ENCODE measurements at places on chromosomes 7 and 10. TPM values are rescaled to one million over a fixed set of nuclear protein-coding genes. Genes with fewer than 3 reads are reported as not detected.
A peak's percentile ranks its signal among the peaks of the same experiment; 100 is the strongest.

GRCh38 chr10:133445751-133446708, 7.7 kb upstream of the SCART1 start:
- DNase-seq: no peak

- no peak for DNase-seq
Observed at GRCh38 chr7:114789161-114789560, 132.7 kb upstream of the MDFIC start.

DNA sequence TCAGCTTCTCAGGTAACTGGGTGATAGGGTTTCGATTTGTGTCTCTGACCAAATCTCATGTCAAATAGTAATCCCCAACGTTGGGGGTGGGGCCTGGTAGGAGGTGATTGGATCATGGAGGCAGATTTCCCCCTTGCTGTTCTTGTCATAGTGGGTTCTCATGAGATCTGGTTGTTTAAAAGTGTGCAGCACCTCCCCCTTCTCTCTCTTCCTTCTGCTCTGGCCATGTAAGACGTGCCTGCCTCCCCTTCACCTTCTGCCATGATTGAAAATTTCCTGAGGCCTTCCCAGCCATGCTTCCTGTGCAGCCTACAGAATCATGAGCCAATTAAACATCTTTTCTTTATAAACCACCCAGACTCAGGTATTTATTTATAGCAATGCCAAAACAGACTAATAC, 21.9 kb upstream of the SMURF1 start:
- no peak for DNase-seq

DNA sequence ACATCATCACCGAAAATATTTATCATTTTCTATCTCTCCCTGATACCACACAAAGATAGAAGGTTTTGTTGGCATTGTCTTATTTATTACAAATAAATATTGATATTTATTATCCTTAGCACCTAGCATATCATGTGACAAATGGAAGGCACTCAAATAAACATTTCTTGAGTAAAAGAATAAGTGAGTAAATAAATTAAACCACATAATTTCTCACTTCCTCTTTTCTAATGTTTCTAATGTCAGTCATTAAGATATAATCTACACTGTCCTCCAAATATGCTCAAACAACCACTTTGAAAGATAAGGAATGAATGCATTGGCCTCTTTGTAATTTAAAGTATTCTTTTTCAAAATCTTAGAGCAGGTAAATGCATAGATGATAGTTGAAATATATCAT, 1027.8 kb upstream of the LRRTM3 start:
- no peak for DNase-seq

DNA sequence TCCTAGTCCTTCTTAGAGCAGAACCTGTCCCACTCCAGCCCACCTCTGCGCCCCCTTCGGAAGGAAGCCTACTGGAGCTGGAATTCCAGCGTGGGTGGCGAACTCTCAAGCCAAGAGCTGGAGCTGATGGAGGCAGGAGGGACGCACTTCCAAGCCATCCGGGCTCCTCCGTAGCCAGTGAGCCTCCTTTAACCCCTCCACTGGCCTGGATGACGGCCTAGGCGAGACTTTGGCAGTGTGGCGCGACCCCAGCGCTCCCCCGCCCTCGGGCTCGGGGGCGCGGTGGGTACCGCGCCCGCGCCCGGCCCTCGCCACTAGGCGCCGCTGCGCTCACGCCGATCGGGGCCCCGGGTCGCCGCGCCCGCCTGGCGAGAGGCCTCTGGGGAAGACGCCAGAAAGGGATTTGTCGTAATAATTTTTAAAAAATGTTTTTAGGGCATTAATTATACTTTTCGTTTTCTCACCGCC, 5.1 kb upstream of the EMX2 start:
- no peak for DNase-seq

- peak; percentile 63 for DNase-seq
Observed at GRCh38 chr7:128425850-128426249, 16.1 kb upstream of the IMPDH1 start.

DNA sequence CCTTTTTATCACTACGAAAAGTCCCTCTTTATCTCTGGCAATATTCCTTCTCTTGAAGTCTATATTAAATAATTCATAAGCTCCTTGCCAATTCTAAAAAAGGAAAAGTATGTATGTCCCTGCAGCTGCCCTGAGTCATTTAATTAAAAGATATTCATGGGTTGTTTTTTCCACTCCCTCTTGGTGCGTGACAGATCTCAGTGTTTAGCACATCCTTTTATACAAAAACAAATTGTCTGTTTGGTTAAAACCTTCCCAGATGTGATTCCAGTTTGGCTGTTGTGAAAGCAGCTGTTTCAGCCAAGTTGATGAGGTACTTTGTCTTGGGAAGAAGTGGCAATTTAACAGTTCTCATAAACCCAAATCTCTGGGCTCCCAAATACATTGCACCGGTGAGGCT, 33.8 kb upstream of the PRLHR start:
- DNase-seq: no peak

DNA sequence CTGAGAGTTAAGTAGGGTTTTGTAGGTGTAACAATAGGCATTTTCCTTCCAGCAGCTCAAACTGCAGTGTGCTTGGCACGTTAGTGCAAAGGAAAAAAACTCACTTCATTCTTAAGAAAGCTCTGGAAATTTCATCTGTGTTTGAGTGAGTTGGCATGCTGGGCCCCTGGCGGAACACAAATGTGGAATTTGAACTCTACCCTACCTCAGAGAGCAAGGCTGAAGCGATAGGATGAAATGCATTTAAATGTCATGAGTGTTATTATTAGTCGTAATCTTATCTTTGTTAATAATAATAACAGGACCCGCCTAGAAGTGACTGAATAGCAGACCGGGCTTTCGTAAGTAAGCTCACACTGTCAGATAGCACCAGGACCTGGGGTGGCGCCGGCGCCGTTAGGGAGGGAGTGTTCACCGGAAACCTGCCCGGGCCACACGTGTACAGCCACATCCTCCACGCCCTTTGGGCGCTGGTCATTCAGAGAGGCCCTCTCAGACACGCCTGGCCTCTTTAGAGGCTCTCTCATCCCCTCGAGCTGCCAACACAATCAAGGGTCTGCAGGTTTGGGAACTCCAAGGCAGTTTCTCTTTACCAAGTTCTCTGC, 63.5 kb downstream of the GRK5 start:
- DNase-seq: peak; percentile 83

DNA sequence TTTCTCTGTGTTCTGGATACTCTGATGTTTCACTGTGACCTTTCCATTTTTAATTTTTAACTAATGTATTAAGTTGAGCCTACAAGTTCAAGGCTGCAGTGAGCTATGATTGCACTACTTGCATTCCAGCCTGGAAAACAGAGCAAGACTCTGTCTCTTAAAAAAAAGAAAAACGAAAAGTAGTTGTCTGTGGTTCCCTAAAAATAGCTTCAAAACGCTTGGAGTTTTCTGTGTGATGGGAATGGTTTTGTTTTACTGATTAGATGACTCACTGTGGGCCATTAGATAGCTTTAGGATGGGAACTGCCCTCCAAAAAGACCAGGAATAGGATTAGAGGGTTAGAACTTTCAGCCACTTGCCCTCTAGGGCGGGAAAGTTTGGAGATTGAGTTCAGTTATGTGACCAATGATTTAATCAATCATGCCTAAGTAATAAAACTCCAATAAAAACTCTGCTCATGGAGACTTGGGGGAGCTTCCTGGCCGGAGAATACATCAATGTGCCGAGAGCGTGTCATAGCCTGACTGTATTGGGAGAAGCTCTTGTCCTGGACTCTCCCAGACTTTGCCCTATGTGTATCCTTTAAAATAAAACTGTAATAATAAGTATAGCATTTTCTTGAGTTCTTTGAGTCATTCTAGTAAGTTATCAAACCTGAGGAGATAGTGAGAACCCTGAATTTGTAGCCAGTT, 147.1 kb downstream of the LYZL1 start:
- DNase-seq: no peak

DNA sequence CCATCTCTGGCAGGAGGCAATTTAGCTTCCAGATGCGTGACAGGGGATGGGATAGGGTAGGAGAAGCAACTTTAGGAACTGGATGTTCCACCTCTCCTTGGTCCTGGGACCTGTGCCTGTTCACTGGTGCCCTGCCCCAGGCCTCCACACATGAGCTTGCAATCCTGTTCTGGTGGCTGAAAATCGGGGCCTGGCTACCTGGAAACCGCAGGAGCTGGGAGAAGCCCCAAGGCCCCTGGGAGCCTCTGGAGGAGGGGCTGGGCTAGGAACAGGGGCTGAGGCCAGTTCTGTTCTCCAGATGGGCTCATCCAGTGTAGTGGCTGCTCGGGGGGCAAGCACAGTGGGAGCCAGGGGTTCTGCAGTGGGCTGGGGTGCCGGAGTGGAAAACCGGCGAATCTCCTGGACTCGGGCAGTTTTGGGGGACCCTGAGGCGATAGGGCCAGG, 5.3 kb upstream of the MYOZ1 start:
- DNase-seq: no peak

DNA sequence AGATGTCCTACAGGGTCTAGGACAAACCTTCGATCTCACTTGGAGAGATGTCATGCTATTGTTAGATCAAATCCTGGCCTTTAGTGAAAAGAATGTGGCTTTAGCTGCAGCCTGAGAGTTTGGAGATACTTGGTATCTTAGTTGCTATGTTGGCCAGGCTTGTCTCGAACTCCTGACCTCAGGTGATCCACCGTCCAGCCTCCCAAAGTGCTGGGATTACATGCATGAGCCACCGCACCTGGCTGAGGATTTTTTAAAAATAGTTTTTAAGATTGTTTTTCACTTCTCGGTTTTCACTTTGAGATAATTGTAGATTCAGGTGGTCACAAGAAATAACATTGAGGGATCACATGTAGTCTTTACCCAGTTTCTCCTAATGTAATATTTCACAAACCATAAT, 738.3 kb upstream of the POM121L12 start:
- DNase-seq: no peak

DNA sequence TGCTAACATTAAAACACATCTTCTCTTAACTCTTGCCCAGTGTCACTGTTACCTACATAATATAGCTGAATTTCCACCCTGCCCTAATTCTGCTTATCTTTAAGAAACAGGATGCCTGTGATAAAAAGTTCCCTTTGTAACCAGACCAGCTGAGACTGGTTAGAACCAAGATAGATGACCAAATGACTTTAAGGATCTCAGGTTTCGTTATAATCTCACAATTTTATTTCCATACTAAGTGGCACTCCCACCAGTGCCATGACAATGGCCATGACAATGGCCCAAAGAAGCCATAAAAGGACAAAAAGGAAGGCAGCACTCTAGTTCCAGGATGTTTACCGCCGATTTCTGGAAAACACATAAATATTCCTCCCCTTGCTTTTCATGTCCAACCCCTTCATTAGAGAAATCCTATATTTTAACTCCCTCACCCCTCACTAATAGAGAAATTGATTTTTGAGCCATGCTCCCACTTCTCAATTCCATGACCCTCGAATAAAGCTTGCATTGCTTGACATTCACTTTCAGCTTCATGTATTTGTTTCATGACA, 126.1 kb downstream of the ELAPOR2 start:
- DNase-seq: no peak

DNA sequence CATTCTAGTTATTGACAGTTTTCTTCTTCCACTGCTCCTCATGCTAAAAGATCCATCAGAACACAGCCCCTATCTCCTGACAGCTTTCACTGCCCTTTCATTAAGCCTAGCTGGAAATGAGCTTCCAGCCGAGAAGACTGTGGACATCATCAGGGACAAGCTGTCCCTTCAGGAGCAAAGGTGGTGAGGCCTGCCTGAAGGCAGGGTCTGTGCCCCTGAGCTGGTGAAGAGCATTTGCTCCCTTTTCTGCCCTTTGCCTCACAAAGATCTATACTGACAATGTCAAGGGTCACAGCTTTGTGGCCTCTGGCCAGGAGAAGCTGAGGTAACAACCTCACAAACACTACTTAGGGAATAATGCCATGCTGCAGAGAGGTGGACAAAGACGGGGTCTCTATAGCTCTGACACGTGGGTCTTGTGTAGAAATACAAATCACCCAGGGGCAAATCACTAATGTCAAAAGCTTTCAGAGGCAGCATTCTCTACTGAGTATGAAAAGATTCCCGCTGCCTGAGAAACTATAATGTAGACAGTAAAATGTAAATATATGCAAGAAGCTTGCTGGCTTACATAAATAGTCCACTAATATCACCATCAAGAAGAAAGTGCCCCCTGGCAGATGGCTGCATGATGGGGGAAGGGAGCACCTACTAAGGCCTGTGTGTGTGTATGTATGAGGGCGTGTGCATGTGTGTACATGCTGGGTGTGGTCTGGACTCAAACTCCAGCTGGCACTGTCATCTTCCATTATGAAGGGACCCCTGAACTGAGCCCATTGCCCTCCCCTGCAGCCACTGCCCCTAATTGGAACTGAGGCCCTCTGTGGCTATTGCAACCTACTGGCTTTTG, 55.8 kb downstream of the HBP1 start:
- no peak for DNase-seq

GRCh38 chr10:17617031-17617911, at the start of gene HACD1:
Gene HACD1 (minus strand): TSS chr10:17617374. CDS start chr10:17617339, 35 bp downstream.
- DNase-seq: peak; percentile 62

GRCh38 chr10:34288634-34289033, 526.5 kb downstream of the PARD3 start:
- no peak for DNase-seq

GRCh38 chr7:67487316-67487715, 490.7 kb downstream of the TYW1 start:
- DNase-seq: no peak

DNA sequence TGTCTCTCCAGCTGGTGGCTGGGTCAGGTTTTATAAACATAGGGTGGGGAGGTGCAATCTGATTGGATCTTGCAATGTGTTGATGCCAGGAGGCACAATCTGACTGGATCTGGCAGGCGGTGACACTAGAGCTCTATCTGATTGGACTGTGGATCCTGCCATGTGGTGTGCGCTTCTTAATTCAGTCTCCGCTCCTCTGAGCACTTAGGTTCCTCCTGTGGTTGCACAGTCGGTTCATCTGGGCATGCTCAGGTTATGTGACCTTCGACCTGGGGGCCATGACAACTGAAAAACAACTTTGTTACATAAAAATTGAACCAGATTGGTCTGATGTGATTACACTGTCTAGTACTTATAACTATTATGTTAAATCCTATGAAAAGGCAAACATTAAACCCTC, 127.1 kb upstream of the SVIL start:
- DNase-seq: peak; percentile 86

DNA sequence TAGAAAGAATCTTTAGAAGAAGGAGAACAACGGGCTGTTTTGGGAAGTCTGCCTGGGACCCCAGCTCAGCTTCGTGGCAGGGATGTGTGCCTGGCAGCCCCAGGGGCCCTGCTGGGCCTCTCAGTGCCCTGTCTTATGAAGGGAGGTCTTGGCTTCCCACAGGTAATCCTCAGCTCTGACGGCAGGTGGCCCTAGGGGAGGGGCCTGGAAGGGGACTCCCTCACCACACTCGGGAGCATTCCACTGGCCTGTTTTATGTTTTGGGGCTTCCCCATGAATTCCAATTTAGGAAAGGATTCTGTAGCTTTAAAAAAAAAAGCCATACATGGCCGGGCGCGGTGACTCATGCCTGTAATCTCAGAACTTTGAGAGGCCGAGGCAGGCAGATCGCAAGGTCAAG, 3.0 kb upstream of the DMBT1 start:
- DNase-seq: no peak

GRCh38 chr7:129431911-129432643, 2.2 kb upstream of the STRIP2 start:
- no peak for DNase-seq

Gene RGR
- total RNA-seq: not detected

Gene ANXA8L1
- 0.86 TPM for total RNA-seq

Gene TUBB8
- not detected for total RNA-seq

Gene SLC29A3
- 6.4 TPM for total RNA-seq

Gene COA1
- total RNA-seq: 16.0 TPM

Gene RHOBTB1
- total RNA-seq: 3.6 TPM

Gene PRTFDC1
- 0.63 TPM for total RNA-seq

Gene FEZF1
- total RNA-seq: not detected

Gene CCL24
- total RNA-seq: 0.88 TPM

Gene WDR86
- total RNA-seq: 0.28 TPM

Gene CFAP58
- 0.15 TPM for total RNA-seq
